ENCODE measurements at places on chromosomes 1 and 21. TPM values are rescaled to one million over a fixed set of nuclear protein-coding genes. Genes with fewer than 3 reads are reported as not detected.

SV2A gene
- total RNA-seq: 0.34 TPM

RBM11 gene
- 0.26 TPM for total RNA-seq

DNA sequence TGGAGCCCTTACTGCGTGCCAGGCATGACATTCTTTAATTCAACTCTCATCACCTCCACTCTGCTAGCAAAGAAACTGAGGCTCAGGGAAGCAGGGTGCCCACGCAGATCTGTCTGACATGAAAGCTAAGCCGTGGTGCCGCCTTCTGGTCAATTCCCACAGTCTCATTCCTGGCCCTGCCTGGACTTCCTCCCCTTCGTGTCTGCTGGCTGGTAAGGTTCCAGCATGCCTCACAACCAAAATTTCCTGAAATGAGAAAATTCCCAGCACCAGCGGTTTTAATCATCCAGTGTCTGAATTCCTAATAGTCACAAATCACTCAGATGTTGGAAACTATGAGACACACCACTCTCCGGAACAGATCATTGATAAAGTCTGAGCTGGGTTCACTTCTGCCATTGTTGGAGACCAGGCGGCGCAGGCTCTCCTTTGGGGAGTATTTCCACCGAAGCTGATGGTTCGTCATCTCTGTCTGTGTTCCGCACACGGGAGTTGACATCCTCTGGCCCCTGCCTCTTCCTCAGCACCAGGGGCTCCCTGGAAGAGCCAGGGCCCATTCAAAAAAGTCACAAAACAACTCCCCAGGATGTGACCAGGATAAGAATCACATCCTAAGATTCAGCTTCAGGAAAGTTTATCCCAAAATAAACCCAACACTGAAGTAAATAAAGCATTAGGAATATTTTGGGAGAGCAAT lies 167.7 kb downstream of the PLPP3 start:
- no peaks in the 10 kb centered on the region for H3K36me3 ChIP-seq
- H3K27me3 ChIP-seq: no peaks in the 10 kb centered on the region
- peaks cover 12% of the 10 kb centered on the region for H3K4me1 ChIP-seq
- DNase-seq: peak; percentile 40
- no peak overlapping the region for H3K4me3 ChIP-seq

ELF3 gene
- 0.36 TPM for total RNA-seq

AGT gene
- total RNA-seq: 44.2 TPM

TMEM240 gene
- total RNA-seq: 3.2 TPM

GRCh38 chr1:63122079-63122478 lies 200.3 kb upstream of the FOXD3 start:
- no peaks in the 10 kb centered on the region for H3K36me3 ChIP-seq
- no peak overlapping the region for H3K4me3 ChIP-seq
- no peak for DNase-seq
- H3K27me3 ChIP-seq: no peaks in the 10 kb centered on the region
- H3K4me1 ChIP-seq: peaks cover 5% of the 10 kb centered on the region
- H3K27ac ChIP-seq: no peak overlapping the region

SNIP1 gene
- 9.3 TPM for total RNA-seq

DNA sequence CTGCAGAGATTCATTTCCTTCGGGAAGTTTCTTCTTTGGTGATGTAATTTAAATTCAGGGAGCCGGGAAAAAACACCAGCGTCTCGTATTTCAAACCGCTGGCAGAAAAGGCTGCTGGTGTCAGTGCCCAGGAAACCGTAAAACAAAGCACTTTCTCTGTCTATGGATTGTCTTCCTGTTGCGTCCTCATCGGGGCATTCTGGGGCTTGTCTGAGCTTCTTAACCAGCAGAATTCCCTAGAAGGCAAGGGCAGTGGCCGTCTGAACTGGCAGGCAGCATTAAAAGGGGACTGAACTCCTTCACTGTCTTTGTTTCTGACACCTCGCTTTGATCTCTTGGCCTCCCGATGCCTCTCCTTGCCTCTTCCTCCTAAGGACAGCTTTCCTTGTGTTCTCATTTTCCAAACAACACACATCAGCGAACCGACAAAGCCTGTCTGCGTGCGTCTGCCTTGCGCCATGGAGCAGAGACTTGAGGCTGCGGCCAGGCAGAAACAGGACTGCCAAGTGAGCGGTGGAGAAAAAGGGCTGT lies 391.6 kb upstream of the VAMP3 start:
- H3K36me3 ChIP-seq: no peaks in the 10 kb centered on the region
- DNase-seq: no peak
- H3K27ac ChIP-seq: no peak overlapping the region
- peaks cover 7% of the 10 kb centered on the region for H3K4me1 ChIP-seq

SHISA4 gene
- total RNA-seq: 112 TPM

GRCh38 chr1:193451001-193451400 lies 264.6 kb upstream of the B3GALT2 start:
- H3K4me1 ChIP-seq: no peaks in the 10 kb centered on the region
- H3K27me3 ChIP-seq: no peaks in the 10 kb centered on the region
- no peak for DNase-seq
- no peak overlapping the region for H3K4me3 ChIP-seq
- H3K27ac ChIP-seq: no peak overlapping the region
- H3K36me3 ChIP-seq: no peaks in the 10 kb centered on the region

FALEC gene
- total RNA-seq: not detected

DNA sequence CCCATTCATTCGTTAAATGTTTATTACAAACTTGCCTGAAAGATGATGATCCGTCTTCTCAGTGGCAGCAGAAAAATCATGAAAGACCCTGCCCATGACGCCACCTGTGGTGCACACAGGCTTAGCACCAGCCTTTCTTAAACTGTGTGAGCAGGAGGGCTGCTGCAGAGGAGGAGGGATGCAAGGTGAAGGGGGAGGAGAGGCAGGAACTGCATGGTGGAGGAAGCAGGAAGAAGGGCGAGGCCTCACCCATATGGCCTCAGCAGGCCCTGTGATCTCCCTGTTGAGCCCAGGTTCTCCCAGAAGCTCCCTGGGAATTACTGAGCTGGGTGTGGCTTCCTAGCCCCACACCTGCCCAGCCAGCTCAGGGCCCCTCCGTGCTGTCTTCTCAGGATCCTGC lies 25.0 kb upstream of the RD3 start:
- no peaks in the 10 kb centered on the region for H3K36me3 ChIP-seq
- DNase-seq: no peak
- no peaks in the 10 kb centered on the region for H3K27me3 ChIP-seq
- no peak overlapping the region for H3K4me3 ChIP-seq

DNA sequence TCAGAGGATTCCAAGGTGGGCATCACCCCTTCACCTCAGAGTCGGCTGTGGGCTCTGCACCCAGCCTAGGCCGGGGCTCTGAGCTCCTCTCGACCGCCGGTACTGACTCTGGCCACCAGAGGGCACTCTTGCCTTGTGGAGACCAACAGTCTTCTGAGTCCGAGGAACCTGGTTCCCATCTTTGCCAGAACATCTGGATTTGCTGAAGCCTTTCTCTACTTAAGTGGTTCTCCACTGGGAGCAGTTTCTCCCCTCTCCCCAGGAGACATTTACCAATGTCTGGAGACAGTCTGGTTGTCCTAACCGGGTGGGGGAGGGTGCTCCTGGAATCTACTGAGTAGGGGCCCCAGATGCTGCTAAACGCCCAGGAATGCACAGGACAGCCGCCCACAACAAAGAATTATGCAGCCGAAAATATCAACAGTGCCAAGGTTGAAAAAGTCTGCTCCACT lies 9.4 kb downstream of the ETV3L start:
- no peaks in the 10 kb centered on the region for H3K27me3 ChIP-seq
- DNase-seq: peak; percentile 87
- H3K4me1 ChIP-seq: peaks cover 19% of the 10 kb centered on the region
- H3K27ac ChIP-seq: no peak overlapping the region
- H3K4me3 ChIP-seq: no peak overlapping the region
- no peaks in the 10 kb centered on the region for H3K36me3 ChIP-seq

DNA sequence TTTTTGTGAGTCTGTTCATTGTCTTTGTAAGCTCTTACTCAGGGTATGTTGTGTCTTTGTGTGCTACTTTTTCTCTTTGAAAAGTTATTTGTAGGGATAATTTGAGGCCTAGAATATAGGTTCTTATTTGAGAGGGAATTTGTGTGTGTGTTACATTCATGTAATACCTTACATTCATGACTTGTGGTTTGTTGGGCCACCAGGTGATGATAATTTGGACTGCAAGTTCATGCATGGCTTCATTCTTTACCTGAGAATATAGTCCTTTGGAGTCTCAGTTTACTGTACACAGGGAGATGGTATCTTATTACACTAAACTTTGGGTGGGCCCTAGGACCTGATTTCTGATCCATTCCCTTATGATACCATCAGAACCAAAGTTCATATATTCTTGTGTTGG lies 51.8 kb upstream of the FASLG start:
- H3K36me3 ChIP-seq: peaks cover 65% of the 10 kb centered on the region
- no peak for DNase-seq
- no peaks in the 10 kb centered on the region for H3K4me1 ChIP-seq
- no peak overlapping the region for H3K27ac ChIP-seq
- no peak overlapping the region for H3K4me3 ChIP-seq

DNA sequence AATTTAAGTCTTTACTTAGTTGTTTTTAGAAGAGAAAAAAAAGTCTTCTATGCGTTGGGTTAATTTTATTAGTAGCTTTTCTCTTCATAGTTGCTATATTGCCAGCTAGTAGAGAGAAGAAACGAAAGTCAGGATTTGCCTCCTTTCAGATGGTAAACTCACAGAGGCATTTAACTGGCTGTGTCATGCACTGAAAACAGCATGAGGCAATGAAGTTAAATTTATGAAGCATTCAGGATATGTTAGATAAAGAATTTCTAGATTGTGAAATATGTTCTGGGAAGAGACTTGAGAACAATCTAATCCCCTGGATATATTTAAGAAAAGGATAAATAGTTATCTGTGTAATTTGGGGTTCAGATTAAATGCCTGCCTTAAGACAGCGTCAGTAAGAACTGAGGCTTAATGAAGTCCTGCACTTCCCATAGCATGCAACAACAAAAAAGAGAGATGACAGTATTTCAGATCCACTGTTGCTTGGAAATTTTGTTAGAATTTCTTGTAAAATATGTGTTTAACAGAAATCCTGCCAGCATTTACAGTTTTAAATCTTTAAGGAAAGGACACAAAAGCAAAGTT lies 1.7 kb downstream of the ANGPTL1 start:
- H3K4me3 ChIP-seq: peak overlapping the region; percentile 10
- no peak overlapping the region for H3K27ac ChIP-seq
- H3K36me3 ChIP-seq: peaks cover 9% of the 10 kb centered on the region

GRCh38 chr1:179310721-179311120 lies 17.1 kb downstream of the SOAT1 start:
- no peaks in the 10 kb centered on the region for H3K27me3 ChIP-seq
- H3K4me1 ChIP-seq: no peaks in the 10 kb centered on the region
- H3K36me3 ChIP-seq: peaks cover 59% of the 10 kb centered on the region
- H3K27ac ChIP-seq: no peak overlapping the region
- H3K4me3 ChIP-seq: no peak overlapping the region
- no peak for DNase-seq

DNA sequence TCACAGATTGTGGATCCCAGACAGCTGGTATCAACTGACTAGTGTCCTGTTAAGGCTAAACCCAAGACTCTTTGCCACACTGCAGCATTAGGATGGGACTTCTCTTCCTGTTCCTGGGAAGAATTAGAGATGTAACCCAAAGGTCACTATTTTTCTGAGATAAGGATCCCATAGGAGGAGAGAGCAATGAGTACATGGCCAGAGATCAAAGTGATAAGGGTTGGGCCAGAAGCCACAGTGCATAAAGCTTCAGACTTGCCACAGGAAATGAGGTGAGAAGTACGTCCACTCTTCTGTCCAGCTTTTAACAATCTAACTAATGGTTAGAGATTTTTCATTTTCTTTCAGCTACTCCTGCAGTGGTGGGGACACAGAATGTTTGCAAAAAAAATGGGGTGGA lies at the start of gene HSD3B1:
HSD3B1 (plus strand) TSS at position 270 of the 400 bp plus-strand sequence. CDS start 267 bp downstream, outside the sequence.
- H3K4me3 ChIP-seq: no peak within 1 kb of the TSS
- DNase-seq: no peak
- H3K27me3 ChIP-seq: no peaks in the 10 kb centered on the region
- H3K4me1 ChIP-seq: no peaks in the 10 kb centered on the region
- no peaks in the 10 kb centered on the region for H3K36me3 ChIP-seq
- H3K27ac ChIP-seq: no peak within 1 kb of the TSS

KCNK1 gene
- 15.9 TPM for total RNA-seq

DNA sequence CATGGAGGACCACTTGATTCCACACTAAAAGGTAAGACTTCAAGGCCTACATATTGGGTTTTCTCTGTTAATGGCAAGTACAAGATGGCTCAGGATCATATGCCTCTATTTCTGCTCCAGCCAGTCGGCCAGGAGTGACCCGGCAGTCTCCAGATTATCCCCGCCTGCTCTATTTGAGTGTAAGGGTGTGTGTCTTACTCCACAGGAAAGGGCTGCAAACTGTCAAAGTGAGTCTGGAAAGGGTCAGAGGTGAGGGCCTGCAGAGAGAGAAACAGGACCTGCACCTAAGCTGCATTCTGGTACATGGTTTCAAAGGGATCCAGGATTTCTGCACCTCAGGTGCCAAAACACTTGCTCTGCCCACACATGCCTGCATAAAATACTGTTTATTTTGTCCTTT lies 9.2 kb downstream of the ZNF692 start:
- no peak overlapping the region for H3K4me3 ChIP-seq
- no peaks in the 10 kb centered on the region for H3K36me3 ChIP-seq
- no peak overlapping the region for H3K27ac ChIP-seq
- H3K27me3 ChIP-seq: no peaks in the 10 kb centered on the region
- no peak for DNase-seq
- H3K4me1 ChIP-seq: no peaks in the 10 kb centered on the region

LMO4 gene
- total RNA-seq: 28.7 TPM

GRCh38 chr1:16300436-16300835 lies 51.8 kb downstream of the FBXO42 start:
- DNase-seq: no peak
- H3K36me3 ChIP-seq: peaks cover 87% of the 10 kb centered on the region
- H3K27me3 ChIP-seq: no peaks in the 10 kb centered on the region
- no peak overlapping the region for H3K4me3 ChIP-seq

GRCh38 chr1:184648856-184649201 lies 105.8 kb downstream of the EDEM3 start:
- H3K4me3 ChIP-seq: no peak overlapping the region
- peak overlapping the region; percentile 70 for H3K27ac ChIP-seq
- H3K4me1 ChIP-seq: peaks cover 4% of the 10 kb centered on the region
- H3K27me3 ChIP-seq: no peaks in the 10 kb centered on the region
- H3K36me3 ChIP-seq: no peaks in the 10 kb centered on the region

DNA sequence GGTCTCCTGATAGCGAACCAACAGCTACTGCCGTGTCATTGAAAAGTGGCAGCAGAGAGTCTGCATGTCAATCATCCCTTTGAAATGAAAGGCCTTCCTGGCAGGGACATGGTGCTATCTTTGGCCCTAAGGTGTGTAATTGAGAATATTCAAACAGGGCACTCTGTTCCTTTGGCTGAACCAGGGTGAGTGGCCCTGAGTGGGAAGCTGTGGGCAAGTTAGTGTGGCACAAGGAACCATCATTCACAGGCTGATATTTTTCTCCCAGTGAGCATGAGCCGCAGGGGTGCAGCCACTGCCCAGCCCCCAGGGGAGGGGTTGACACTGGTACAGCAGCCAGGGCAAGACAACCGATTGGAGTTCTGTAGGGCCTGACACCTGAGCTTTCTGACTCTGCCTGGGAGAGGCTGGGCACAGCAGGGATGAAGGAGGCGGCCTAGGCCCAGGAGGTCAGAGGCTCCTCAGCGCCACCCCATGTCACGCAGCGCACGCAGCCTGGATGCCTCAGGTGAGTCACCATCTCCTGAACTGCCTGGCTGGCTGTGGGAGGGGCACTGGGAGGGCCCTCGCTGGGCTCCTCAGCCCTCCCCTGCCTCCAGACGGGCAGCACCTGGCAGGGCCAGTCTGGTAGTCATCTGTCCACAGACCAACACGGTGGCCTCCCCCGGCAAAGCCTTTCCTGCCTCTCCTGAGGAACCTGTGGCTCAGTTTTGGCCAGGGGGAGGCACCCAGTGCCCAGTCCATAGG lies 13.2 kb downstream of the QSOX1 start:
- H3K27me3 ChIP-seq: no peaks in the 10 kb centered on the region
- H3K4me1 ChIP-seq: peaks cover 7% of the 10 kb centered on the region
- H3K4me3 ChIP-seq: no peak overlapping the region
- H3K27ac ChIP-seq: peak overlapping the region; percentile 84

Measured in heart right ventricle (tissue), 16 donors.